ENCODE measurements at places on chromosomes 3 and 15.

DNA sequence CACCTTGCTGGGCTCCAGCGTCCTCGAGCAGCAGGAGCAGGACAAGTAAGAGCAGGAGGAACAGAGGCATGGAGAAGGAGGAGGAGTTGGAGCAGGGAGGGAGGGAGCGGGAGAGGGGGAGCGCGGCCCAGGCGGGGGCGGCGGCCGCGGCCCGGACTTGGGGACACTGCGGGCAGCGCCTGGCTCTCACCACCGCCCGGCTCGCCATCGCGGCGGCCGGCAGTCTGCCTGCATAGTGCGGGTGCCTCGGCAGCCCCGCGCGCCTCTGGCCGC is 440 bp downstream of the DCBLD2 start:
- no peak for DNase-seq

GRCh38 chr3:119408243-119408950 is 55.0 kb downstream of the TMEM39A start:
- no peak for DNase-seq

DNA sequence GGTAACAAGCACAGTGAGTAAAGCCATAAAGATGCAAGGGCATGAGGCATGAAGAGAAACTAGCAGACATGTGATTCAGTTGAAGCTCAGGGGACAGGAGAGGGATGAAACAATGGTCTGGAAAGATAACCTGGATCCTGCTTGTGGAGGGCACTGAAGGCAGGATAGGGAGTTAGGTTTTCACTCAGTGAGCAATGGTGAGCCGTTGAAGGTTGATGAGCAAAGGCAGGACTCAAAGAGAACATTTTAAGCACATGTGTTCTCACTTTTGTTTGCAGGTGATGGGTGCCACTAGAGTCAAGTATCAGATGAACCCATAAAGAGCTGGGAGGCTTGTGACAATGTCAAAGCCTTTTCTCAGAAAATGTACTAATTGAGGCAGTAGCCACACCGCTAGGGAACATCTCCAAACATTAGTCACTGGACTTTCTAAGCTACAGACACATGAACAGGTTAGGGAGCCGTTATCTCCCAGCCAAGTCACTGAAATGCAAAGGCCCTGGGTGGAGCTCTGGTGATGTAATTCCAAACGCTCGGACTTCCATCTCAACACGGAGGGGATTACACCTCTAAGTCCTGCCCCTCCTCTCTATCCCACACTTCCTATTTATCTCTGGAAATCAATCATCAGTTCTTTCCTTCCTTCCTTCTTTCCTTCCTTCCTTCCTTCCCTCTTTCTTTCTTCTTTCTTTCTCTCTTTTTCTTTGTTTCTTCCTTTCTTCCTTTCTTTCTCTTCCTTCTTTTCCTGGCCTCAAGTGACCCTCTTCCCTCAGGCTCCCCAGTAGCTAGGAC is 22.7 kb downstream of the KLHL6 start:
- no peak for DNase-seq

DNA sequence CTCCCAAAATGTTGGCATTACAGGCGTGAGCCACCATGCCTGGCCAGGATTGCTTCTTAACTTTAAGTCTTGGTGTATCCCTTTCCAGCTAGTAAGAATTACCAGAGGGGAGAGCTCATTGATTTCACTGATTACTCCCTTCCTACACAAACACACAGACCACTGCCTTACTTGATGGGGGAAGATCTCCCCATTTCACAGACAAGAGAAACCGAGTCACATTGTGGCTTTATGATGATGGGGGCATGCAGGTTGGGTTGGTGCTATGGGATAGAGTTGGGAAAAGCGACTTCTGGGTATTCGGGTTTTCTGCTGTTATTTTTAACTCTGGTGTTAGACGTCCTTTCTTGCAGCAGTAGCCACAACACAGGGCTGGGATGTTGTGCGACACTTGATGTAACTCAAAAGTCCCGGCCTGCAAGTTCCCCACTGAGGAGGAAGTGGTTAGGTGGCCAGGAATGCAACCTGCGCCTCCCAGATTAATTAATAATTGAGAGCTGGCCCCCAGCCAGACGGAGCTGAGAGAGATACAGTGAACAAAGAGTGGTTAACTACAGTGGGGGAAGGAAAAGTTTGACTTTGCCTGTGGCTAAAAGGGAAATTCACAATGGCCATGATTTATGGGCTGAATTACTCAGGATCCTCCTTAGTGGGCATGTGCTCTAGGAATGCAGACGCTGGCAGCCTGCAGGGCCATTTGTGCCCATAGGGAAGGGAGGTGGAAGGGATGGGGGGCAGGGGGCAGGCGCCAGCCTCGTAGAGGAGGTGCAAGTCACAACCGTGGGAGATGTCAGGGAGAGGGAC is 63.6 kb downstream of the SMAD6 start:
- no peak for DNase-seq

DNA sequence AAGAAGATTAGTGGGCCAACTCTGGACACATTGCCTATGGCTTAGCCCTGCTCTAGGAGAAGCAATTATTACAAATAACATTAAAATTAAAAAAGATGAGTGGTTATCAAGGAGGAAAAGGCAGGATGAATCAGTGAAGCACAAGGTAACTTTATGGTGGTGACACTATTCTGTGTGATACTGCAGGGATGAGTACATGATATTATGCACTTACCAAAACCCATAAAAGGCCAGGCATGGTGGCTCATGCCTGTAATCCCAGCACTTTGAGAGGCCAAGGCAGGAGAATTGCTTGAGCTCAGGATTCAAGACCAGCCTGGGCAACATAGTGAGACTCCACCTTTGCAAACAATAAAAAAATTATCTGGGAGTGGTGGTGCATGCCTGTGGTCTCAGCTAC is 344.3 kb upstream of the CDIN1 start:
- DNase-seq, result no peak

- DNase-seq, result no peak
These were observed 12.1 kb downstream of the TBC1D2B start for GRCh38 chr15:78065284-78065872.

DNA sequence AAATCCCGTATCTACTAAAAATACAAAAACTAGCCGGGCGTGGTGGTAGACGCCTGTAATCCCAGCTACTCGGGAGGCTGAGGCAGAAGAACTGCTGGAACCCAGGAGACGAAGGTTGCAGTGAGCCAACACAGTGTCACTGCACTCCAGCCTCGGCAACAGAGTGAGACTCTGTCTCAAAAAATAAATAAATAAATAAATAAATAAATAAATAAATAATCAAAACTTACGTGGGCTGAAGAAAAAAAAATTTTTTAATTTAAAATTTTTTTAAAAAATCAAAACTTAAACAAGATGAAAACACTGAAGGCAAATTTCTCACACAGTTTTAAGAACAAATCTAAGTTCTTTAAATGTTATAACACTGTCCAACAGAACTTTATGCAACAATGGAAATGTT is 14.4 kb downstream of the MSL2 start:
- DNase-seq, result no peak

DNA sequence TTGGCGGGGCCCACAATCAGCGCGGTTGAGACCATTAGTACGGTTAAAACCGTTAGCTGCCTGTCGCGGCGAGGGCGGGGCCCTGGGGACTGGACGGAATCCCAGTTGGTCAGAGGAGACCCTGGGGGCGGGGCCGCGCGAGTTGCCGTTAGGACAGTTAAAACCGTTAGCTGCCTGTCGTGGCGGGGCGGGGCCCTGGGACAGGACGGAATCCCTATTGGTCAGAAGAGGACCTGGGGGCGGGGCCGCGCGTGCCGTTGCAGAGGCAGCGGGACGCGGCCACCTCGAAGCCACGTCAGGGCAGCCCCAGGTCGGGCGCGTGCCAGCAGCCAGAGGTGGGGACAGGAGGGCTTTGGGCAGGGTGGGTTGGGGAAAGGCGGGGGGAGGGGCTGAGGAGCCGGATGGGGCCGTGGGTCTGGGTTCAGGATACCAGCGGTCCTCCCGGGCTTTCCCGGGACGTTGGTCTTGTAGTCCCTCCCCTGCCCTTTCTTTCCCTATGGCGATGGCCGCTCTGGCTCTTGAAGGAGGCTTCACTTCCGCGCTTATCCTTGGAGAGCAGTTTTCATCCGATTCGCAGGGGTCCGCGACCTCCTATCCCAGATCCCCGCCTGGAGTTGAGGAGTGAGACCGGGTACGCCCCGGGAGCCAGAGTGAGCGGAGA is 28.0 kb downstream of the KLHDC8B start:
- DNase-seq, result no peak

DNA sequence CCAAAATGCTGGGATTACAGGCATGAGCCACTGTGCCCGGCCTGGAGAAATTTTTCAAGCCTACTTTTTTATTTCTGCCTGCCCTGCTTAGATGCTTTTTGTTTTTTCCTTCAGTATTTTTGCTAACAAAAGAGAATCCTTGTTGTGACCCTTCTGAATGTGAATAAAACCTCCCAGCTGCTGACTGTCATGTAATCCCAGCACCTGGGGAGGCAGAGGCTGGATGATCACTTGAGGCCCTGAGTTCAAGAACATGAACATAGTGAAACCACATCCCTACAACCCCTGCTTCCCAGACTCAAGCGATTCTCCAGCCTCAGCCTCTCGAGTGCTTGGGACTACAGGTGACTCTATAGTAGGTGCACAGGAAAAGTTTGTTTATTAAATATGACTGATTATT is 84.9 kb downstream of the SOX2 start:
- DNase-seq, result no peak

- DNase-seq, result no peak
These were observed 139.5 kb downstream of the MAGI1 start for GRCh38 chr3:65899226-65899625.

GRCh38 chr3:195257454-195258448 is 13.2 kb downstream of the XXYLT1 start:
- peak; percentile 32 for DNase-seq

GRCh38 chr3:172704001-172704400 is 6.9 kb downstream of the NCEH1 start:
- DNase-seq, result no peak

- DNase-seq, result no peak
These were observed at the start of gene IDH2 for GRCh38 chr15:90101969-90102890. Gene IDH2, minus strand, starts transcription at chr15:90102468. Its CDS starts 78 bp downstream, at chr15:90102390.

GRCh38 chr15:74609938-74610301 is 5.7 kb upstream of the CLK3 start:
- no peak for DNase-seq

- DNase-seq, result no peak
These were observed 18.7 kb upstream of the TOP2B start for GRCh38 chr3:25683410-25683809.

DNA sequence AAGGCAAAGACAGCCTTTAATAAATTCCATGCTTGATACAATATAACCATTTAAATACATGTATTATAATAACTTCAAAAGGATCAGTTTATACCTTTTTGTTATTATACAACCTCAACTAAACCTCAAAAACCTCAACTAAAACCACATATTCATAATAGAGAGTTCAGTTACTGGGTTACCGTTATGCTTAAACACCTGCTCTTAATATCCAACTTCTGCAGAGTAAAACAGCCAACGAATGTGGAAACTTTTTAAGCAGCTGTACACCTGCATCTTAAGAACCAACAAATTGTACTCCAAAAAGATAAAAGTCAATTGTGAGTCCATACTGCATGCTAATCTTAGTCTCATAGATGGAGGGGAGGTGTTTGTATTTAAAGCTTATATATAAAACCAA is 53.5 kb downstream of the TFDP2 start:
- DNase-seq, result no peak

DNA sequence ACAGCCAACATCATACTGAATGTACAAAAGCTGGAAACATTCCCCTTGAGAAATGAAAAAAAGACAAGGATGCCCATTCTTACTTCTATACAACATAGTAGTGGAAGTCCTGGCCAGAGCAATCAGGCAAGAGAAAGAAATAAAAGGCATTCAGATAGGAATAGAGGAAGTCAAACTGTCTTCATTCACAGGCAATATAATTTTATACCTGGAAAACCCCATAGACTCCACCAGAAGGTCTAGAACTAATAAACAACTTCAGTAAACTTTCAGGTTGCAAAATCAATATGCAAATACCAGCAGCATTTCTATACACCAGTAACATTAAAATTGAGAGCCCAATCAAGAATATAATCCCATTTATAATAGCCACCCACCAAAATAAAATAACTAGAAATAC is 27.1 kb upstream of the THSD4 start:
- DNase-seq, result no peak

DNA sequence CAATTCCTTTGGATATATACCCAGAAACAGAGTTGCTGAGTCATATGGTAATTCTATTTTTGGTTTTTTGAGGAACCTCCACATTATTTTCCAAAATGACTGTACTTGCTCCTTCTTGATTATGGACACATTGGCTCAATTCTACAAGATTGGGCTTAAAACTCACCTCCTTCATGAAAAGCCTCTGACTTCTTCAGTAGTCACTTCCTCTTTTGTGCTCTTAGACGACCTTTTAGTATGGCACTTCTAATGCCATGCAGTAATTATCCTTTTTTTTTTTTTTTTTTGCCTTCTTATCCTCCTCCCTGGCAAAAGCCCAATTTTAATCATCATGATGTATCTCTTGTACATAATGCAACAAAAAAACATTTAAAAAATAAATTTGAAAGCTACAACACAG is 33.0 kb upstream of the ABHD17C start:
- DNase-seq, result no peak

DNA sequence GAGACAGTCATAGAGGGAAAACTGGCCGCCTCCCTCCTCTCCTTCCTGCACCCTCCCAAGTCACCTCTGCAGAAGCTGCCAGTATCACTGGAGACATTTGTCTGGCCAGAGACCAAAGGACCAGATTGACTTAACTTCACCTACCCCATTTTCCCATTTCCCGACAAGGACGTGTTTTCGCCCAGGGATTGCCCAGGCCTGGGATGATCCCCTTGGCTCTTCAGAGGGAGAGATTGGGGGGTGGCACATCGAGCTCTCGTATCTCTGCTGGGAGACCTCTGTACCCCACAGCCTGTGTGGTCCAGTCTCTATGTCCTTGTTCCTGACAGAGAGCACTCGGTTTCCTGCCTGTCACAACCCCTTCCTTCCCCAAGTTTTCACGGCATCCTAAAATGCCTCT is 31.4 kb downstream of the RGMA start:
- no peak for DNase-seq

GRCh38 chr15:31237043-31237324 is 89.7 kb upstream of the KLF13 start:
- DNase-seq, result no peak

DNA sequence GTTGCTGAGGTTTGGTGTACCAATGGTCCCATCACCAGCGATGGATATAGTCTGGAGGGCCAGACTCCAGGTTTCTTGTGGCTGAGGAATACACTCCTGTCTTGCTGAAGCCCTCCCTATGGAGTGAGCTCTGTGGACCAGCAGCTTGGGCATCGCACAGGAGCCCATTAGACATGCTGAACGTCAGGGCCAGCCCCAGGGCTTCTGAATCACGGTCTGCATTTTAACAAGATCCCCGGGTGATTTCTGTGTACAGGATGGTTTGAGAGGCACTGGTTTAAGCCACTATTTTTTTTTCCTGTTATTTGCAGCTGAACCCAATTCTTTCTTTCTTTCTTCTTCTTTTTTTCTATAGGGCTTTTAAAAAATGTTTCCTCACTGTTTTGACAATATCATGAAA is 69.5 kb upstream of the XCR1 start:
- DNase-seq, result no peak

- no peak for DNase-seq
These were observed 303.4 kb downstream of the ZNF385D start for GRCh38 chr3:21447476-21448151.

DNA sequence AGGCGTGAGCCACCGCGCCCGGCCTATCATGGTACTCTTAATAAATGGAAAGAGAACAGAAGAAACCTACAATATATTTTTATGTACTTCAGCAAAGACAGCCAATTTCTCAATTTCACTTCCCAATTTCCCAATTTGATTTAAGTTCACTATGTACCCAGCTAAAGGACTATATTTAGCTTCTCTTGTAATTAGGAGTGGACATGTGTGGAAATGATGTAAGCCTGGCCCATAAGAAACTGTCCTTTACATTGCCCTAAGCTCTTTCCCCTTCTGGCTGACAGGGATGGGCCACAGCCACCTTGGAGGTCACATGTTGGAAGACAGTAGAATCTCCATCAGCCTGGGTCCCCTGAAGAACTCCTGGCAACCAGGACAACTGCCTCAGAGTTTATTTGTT is 6.2 kb downstream of the TMEM39A start:
- DNase-seq, result no peak

Data from NCI-H1694 (cell line).